ENCODE measurements at places on chromosomes 1 and 21.

GRCh38 chr1:24503059-24503751 lies 569 bp downstream of the RCAN3 start:
- peak; percentile 41 for DNase-seq

GRCh38 chr1:8974551-8974950 lies 28.9 kb downstream of the CA6 start:
- DNase-seq: no peak

GRCh38 chr1:1938613-1939295 lies 19.7 kb upstream of the TMEM52 start:
- no peak for DNase-seq

DNA sequence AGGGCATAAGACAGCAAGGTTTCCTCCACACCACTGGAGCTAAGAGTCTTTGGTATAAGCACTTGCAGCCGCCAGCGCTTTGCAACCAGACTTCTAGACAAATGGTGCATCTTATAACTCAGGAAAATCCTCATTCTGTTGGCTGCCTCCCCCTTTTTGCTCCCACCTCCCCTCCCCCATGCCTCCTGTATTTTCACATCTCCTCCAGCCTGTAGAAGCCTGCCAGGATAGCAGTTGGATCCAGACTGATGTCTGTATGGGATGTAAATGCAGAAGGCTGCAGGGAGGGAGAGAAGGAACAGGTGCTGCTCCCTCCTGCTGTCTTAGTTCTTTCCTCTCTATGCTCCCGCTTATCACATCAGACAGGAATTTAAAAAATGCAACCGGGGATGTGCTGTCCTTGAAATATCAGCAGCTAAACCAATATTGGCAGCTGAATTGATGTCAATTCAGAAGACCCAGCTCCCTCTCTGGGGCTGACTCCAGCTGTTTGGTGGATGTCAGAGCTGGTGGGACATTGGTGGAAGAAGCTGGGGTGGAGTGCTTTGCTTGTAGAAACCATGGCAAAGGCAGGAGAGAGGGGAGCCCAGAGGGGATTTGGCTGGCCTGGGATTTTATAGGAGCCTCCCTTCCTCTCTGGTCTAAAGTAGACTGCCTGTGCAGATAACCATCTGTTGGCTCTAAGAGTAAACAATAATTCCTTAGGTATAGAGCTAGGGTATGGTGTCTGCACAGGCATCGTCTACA lies 53.5 kb downstream of the NFASC start:
- peak; percentile 51 for DNase-seq

DNA sequence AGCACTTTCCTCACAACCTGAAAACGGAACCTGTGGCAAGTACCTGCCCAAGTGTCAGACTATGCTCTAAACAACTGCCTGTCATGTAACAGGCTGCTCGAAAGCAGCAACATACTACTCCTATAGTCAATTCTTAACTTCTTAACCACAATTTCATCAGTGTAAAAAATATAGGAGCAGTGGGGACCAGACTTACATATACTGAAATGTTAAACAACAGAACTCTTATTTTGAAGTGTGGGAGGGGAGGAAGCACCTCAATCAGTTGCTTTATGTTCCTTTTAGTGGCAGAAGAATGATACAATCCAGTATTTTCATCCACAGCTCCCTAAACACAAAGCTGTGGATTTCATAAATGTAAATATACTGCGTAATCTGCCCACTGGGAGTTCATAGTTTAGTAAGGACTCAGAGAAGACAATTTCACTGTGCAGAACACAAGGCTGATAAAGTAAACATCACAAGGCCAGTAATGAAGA lies 44.2 kb downstream of the WLS start:
- DNase-seq: no peak

DNA sequence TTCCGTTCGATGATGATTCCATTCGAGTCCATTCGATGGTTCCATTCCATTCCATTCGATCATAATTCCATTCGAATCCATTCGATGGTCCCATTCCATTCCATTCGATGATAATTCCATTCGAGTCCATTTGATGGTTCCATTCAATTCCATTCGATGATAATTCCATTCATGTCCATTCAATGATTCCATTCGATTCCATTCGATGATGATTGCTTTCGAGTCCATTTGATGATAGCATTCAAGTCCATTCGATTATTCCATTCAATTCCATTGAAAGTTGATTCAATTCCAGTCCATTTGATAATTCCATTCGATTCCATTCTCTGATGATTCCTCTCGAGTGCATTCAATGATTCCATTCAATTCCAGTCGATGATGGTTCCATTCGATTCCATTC lies 3895.3 kb downstream of the SRGAP2C start:
- DNase-seq: no peak

- DNase-seq: no peak
Observed at GRCh38 chr1:228706305-228706704, 29.0 kb upstream of the RHOU start.

- peak; percentile 88 for DNase-seq
Observed at GRCh38 chr1:211643324-211644212, 31.9 kb downstream of the NEK2 start.

GRCh38 chr21:28885853-28886177 lies 106.9 kb downstream of the LTN1 start:
- DNase-seq: no peak

DNA sequence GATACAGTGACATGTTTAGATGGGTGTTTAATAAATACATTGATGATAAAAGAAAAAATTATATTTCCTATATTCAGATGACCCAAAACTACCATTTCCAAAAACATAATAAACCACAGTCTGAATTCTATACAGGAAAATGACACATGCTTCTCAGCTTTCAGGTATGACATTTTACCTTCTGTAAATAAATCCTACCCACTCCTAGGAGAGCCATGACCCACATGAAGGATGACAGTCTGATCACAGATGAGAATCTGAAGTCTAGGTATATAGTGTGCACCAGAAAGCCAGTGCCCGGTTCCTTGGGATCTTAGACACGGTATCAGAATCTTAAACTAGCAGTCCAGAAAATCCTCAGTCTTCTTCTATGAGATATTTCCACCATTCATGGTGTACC lies 3.7 kb upstream of the GJA9 start:
- no peak for DNase-seq

DNA sequence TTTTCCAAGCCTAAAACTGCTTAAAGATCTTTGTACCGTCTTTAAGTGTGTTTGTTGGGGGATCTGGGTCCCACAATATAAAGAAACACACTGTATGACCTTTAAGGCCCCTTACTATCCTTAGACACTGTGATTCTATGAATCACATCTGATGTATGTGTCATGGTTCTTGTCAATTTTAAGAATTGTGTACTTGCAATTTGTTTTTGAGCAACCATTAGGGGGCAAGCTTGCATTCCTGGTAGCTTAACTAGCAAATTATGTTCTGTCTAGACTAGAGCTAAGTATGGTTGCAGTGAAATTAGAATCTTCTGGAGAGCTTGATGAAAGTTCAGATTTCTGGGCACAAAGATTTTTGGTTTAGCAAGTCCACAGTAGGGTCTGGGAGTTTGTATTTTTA lies 219.5 kb downstream of the TPR start:
- no peak for DNase-seq

DNA sequence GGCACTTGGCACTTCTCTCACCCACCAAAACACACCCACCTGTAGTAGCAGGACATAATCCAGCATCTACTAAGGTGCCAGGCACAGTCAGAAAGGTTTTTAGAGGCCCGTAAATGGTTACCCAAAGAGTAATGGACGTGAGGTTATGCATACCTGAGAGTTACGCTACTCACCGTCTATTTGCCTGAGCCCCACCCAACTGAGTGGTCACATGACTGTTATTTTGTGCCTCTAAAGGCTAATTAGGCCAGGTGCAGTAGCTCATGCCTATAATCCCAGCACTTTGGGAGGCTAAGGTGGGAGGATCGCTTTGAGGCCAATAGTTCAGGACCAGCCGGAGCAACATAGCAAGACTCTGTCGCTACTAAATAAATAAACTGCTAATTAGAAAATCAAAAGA lies 11.0 kb downstream of the LMX1A start:
- DNase-seq: no peak

DNA sequence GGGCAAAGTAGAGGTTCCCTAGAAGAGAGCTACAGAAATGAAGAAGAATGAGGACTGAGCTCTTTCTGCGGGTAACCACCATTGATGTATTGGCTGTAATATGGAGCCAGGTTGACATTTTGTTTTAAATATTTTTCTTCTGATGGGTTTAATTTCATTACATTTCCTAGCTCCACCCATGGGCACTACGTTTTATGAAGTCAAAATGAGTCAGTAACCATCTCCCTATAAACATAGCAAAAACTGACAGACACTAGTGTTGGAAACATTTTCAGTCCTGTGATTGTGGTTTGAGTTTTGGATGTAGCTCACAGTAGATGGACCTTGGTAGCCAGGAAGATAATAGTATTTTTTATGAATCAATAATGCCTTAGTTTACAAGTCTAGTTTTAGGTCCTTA lies 470.4 kb upstream of the B3GALT2 start:
- no peak for DNase-seq

All from T47D (cell line).